ENCODE measurements at places on chromosomes 4 and X.

GRCh38 chr4:137510557-137511265, 21.6 kb downstream of the PCDH18 start:
- no peak for DNase-seq

DNA sequence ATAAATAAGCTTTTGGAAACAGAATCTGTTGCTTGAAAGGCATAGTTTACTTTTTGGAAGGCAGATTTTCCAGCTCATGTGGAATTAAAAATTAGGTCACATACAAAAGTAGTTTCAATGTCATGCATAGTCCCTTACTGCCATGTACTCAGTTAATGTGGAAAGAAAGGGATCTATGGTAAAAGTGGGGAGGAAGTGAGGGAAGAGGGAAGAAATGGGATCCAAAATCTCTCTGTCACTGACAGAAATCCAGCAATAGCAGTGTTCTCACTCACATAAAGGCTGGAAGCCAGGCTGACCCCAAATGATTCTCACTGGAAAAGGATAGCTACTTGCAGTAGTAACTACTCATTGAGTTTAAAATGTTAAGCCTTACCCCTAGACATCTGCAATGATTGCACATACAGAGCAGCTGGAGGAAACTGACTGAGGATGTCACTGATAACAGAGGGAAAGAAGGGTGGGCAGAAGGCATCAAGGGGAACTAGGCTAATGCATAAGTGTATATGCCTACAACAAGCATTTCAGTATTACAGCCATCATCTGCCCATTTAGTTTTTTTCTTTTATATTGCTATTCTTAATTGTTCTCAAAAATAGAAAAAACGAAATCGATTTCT, 445.6 kb downstream of the FAT4 start:
- no peak for DNase-seq

- DNase-seq: no peak
Observed at GRCh38 chr4:138982754-138983153, 32.8 kb upstream of the NOCT start.

- DNase-seq: no peak
Observed at GRCh38 chrX:153827903-153828302, 2.4 kb downstream of the PDZD4 start.

- no peak for DNase-seq
Observed at GRCh38 chrX:28709421-28709820, 122.2 kb downstream of the IL1RAPL1 start.

DNA sequence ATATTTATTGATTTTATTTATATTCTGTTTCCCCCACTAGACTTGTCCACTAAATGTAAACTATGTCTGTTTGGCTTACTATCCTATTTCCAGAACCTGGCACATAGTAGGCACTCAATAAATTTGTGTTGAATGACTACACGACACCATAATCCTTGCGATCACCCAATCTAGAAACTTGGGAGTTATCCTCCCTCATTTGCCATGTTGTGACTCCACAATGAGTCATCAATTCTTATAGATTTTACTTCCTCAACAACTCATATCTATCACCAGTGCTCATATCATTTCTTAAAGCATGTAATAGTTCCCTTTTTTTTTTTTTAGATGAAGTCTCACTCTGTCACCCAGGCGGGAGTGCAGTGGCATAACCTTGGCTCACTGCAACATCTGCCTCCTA, 39.9 kb upstream of the VAMP7 start:
- no peak for DNase-seq

DNA sequence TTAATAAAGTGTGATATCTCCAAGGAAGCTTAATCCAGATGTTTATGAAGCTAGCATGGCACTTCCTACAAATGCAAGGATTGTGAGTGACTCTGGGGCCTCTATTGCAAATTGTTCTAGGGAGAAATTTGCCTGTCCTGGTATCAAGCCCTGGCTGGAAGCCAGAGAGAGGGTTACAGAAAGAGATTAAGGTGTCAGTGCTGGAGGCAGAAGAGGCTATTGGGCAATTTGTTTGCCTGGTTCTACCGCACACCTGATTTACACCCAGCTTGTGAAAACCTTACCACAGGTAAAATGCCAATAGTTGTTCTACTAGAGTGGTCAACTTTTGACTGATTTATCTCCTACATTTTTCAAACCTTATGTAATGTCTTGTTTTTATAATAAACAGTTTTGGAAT, 186.7 kb upstream of the FAT1 start:
- no peak for DNase-seq

DNA sequence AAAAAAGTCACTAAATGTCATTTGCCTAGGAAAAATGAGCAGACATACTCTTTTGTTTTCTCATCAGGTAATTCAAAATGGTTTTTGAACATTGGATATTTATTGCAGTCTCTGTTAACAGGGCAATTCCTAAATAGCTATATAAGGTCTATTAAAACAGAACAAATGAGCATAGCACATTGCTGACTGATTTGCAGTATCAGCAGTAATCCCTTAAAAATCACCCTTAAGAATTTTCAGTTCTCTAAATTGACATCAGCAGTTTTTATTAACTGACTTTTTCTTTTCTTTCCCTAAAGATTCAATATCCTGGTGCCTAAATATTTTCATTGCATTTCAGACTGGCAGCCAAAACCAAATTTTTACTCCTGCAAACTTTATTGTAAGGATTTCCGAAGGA, 270.2 kb downstream of the FSTL5 start:
- DNase-seq: no peak

GRCh38 chr4:169201222-169202144, 69.3 kb downstream of the SH3RF1 start:
- no peak for DNase-seq

GRCh38 chr4:56650262-56651055, 30.6 kb downstream of the HOPX start:
- DNase-seq: no peak

DNA sequence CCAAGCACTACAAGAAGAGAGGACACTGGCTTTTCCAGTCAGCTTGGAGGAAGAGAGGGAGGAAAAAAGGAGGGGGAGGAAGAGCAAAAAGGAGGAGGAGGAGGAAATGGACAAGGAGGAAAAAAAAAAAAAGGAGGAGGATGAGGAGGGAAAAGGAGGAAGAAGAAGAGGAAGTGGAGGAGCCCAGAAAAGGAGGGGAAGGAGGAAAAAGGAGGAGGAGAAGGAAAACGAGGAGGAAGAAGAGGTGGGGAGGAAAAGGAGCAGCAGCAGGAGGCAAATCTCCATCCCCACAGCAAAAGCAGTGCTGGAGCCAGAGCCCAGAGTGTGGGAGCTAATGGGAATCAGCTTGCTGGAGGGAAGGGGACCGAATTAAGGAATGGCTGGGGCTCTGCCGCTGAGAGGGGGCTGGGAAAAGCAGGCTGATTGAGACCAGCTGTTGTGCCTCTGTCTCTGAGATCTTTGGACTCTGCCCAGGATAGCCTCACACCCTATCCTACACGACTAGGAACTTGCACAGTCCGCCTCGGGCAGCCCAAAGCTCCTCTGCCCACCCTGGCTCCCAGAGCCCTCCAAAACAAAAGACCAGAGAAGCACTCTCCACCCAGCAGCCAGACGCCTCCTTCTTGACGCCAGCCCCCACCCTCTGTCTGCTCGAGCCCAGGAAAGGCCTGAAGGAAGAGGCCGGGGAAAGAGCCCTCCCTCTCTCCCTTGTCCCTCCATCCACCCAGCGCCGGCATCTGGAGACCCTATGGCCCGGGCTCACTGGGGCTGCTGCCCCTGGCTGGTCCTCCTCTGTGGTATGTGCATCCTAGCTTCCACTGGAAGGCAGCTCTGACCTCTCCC, at the start of gene XPNPEP2:
TSS of gene XPNPEP2 (plus strand) at position 514 of the 843 bp plus-strand sequence. CDS start at position 749, 235 bp downstream.
- no peak for DNase-seq

GRCh38 chr4:40427128-40427527, 92.0 kb downstream of the CHRNA9 start:
- no peak for DNase-seq

- no peak for DNase-seq
Observed at GRCh38 chrX:2185341-2186082, 315.3 kb downstream of the DHRSX start.

DNA sequence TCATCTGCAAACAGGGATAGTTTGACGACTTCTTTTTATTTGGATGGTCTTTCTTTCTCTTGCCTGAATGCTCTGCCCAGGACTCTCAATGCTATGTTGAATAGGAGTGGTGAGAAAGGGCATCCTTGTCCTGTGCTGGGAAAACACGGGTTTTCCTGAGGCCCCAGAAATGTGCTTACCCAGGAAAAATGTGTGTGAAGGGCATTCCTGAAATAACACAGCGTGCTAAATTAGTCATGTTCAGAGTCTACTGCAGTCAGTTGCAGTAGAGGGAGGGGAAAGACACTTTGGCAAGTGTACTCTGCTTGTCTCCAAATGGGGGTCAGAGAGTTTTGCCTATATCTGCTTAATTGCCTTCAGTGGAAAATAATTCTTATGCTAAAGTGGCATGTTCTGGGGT, 153.9 kb downstream of the CCNG2 start:
- DNase-seq: no peak

- peak; percentile 30 for DNase-seq
Observed at GRCh38 chrX:134172588-134173259, 64.3 kb upstream of the CCDC160 start.

DNA sequence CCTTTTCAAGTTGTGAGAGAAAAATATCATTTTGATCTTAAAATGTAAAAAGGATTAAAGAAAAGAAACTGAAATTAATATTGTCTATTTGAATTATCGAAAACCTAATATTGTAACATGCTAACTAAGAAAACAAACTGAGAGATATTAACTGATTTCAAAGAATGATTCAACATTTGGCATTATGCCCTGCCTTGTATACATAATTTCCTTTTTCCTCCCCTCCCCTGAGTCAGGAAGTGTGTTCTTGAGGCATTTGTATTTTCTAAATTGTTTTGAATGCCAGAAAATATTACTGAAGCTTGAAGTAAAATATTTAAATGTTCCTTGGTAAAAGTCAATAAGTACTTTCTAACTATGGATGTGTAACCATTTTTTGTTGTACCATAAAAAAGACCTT, 49.4 kb downstream of the RPS6KA3 start:
- no peak for DNase-seq

GRCh38 chr4:66000510-66001117, 330.3 kb upstream of the EPHA5 start:
- DNase-seq: no peak

- DNase-seq: no peak
Observed at GRCh38 chrX:16310326-16310725, 143.0 kb downstream of the MAGEB17 start.
